Chondrocyte (in vitro differentiated cells): ENCODE measurements at places on chromosomes 3 and 15. TPM values are rescaled to one million over a fixed set of nuclear protein-coding genes. Genes with fewer than 3 reads are reported as not detected.

- DNase-seq: no peak
Measured at GRCh38 chr3:104412608-104413580, 953.8 kb upstream of the ALCAM start.

SUSD5 gene
- total RNA-seq: 38.5 to 55.6 TPM (median 51.8 TPM) in 3 replicates

GRCh38 chr3:7309641-7310102, 448.8 kb downstream of the GRM7 start:
- DNase-seq: no peak

SLC15A2 gene
- total RNA-seq: 0.92 to 4.1 TPM (median 1.4 TPM) in 3 replicates

SAMMSON gene
- 0.39 TPM in 1 of 3 replicates, not detected in the others for total RNA-seq

NIT2 gene
- 46.2 to 52.7 TPM (median 46.6 TPM) in 3 replicates for total RNA-seq

DNA sequence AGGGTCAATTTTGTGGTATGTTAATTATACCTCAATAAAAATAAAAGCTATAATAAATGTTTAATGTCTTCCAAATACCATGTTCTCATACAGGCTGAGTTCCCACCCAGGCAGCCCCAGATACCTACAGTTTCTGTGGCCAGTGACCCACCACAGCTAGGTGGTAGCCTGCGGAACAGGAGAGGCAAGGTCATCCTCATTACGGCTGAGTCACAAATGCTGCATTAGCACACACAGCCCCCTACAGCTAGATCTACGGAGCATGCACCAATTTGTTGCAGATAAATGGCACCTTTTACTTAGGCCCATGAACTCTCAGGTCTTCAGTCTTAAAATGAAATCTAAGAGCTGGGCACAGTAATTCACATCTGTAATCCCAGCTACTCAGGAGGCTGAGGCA, 5.1 kb downstream of the SPATA12 start:
- DNase-seq: no peak

GRCh38 chr3:117526470-117527079, 817.0 kb downstream of the TUSC7 start:
- no peak for DNase-seq

CLN6 gene
- 18.0 to 20.8 TPM (median 19.2 TPM) in 3 replicates for total RNA-seq

KNL1 gene
- total RNA-seq: 4.7 to 6.0 TPM (median 5.5 TPM) in 3 replicates

DNA sequence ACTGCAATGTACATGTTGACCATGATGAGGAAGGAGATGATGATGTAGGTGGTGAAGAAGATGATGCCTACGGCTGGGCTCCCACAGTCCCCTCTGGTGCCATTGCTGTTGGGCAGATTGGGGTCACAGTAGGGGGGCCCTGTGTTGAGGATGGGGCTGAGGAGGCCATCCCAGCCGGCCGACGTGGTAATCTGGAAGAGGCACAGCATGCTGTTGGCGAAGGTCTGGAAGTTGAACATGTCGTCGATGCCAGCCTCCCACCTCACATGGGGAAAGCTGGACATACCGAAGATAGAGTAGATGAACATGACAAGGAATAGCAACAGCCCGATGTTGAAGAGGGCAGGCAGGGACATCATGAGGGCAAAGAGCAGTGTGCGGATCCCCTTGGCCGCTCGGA, 48.6 kb upstream of the SCN5A start:
- no peak for DNase-seq

OXSR1 gene
- 66.5 to 76.0 TPM (median 72.0 TPM) in 3 replicates for total RNA-seq

KIF15 gene
- total RNA-seq: 2.2 to 2.7 TPM (median 2.5 TPM) in 3 replicates

DLEC1 gene
- 0.17 to 0.29 TPM (median 0.18 TPM) in 3 replicates for total RNA-seq

- no peak for DNase-seq
Measured at GRCh38 chr3:16066975-16067374, 107.5 kb upstream of the GALNT15 start.

TMC3 gene
- total RNA-seq: not detected in 3 replicates

WDR76 gene
- total RNA-seq: 6.1 to 15.3 TPM (median 6.6 TPM) in 3 replicates

- no peak for DNase-seq
Measured at GRCh38 chr3:125319765-125320164, 55.4 kb downstream of the ZNF148 start.

- no peak for DNase-seq
Measured at GRCh38 chr3:105523501-105523900, 156.8 kb downstream of the ALCAM start.

CCDC13 gene
- 0.40 to 0.77 TPM in 2 of 3 replicates, not detected in the other for total RNA-seq

DNA sequence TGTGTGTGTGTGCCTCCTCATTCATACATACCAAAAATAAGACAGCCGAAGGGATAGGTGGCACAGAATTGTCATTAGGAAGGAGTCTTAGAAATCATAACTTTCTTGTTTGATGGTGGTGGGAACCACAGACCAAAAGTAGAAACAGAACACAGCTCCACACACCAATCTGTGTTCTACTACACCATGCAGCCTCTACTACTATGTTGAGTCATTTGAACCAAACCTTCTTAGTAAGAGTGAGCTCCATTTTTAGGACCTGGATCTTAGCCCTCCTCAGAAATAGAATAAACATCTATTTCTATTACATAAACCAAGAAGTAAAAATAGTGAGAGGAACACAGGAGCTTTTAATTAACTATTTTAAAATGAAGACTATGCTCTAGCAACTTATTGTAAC, 27.9 kb upstream of the PLCH1 start:
- DNase-seq: no peak

GRCh38 chr3:146536681-146537080, 7.7 kb downstream of the PLSCR1 start:
- no peak for DNase-seq

DNA sequence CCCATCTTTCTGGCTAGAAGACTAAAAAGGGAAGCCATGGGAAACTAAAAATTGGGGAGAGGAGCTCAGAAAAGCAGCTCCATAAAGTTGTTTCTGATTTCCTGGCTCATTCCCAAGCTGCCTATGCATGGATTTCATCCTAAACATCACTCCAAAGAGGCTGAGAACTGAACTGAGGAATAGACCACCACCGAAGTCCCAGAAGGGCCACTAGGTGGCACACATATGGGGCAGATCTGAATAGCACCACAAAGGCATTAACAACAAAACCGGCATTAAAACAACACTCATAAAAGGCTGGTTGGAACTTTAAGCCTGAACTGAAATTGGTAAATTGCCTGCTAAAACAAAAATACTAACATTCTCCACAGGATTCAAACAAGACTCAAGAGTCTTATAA, 106.3 kb downstream of the PLD1 start:
- no peak for DNase-seq

DNA sequence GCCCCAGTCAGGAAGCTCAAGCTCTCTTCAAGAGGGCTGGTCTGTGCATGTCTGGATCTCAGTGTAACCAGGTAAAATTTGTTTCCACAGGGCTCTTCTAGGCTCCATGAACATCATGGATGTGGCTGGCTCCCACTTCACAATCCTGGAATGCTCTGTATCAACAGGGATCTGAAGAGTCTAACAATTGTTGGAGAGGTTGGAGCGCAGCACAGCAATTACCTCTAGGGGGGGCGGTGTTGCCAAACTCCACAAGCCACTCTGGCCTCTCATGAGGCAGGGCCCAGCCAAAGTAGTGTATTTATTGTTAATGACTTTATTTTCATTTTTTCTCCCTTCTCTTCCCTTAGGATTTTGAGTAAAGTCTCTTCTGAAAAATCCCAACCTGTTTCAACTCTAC, 6.1 kb upstream of the EIF2B5 start:
- no peak for DNase-seq

- no peak for DNase-seq
Measured at GRCh38 chr3:108311797-108312196, 15.4 kb downstream of the HHLA2 start.

- DNase-seq: peak; percentile 100
Measured at GRCh38 chr15:20348900-20349773, 192.5 kb downstream of the GOLGA6L6 start.

RUVBL1 gene
- total RNA-seq: 18.8 to 32.1 TPM (median 19.5 TPM) in 3 replicates

GRCh38 chr3:58198804-58199203, 12.0 kb downstream of the DNASE1L3 start:
- no peak for DNase-seq

COL7A1 gene
- 15.9 to 36.6 TPM (median 36.5 TPM) in 3 replicates for total RNA-seq

RAD51 gene
- total RNA-seq: 6.9 to 13.0 TPM (median 9.4 TPM) in 3 replicates

DNA sequence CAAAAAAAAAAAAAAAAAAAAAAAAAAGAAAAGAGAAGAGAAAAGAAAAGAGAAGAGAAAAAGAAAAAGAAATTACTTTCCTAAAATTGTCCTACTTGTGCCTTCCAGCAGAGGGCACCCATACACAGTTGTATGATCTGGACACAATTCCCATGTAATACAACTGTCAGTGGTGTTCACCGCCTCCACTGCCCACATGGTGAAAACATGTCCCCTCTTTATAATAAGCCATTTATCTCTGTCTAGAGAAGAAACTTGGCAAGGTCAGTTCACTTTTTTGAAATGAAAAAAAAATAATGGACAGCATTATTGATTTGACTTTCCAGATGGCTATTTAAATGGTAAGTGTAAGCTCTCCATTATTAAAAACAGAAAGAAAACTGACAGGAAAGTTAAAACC, 459.4 kb downstream of the GBE1 start:
- DNase-seq: no peak

GRCh38 chr3:63980019-63980418, 43.3 kb downstream of the PSMD6 start:
- no peak for DNase-seq

THRB gene
- total RNA-seq: 3.1 to 3.8 TPM (median 3.5 TPM) in 3 replicates
